Stimulated activated CD8-positive, alpha-beta memory T cell treated with anti-CD3 and anti-CD28 coated beads, Interleukin-15, amount 100 ng/mL, for 48 hours (primary cell): ENCODE measurements at places on chromosomes 16 and 17.

DNA sequence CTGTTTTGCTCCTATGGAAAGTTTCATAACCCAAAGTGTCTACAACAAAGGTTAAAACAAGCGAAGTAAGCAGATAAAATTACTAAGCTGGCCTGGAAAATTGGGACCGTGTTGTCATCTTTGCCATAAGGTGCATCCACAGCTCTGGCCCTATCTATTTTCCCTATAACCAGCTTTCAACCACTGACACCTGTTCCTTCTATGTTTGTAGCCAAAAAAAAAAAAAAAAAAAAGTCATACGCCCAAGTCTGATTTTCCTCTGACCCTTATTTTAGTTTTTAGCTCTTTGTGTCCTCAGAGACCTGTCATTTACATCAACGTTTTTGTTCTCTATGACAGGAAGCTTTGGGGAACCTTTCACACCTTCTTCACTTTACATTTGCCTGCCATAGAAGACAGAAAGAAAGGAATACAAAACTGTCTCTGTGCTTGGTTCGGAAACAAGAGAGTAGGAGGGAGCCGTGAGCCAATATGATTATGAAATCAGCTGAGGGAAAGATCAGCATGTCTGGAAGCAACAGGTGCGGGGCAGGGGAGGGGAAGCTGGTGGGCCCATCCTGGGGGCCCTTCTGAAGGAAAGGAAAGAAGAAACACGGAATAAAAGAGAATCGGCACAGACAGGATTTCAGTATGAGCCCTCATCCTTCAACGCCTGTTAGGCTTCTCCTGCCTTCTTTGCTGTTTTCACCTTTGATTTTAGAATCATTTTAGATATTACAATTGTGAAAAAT is 8.5 kb downstream of the HS3ST3A1 start:
- DNase-seq = no peak

DNA sequence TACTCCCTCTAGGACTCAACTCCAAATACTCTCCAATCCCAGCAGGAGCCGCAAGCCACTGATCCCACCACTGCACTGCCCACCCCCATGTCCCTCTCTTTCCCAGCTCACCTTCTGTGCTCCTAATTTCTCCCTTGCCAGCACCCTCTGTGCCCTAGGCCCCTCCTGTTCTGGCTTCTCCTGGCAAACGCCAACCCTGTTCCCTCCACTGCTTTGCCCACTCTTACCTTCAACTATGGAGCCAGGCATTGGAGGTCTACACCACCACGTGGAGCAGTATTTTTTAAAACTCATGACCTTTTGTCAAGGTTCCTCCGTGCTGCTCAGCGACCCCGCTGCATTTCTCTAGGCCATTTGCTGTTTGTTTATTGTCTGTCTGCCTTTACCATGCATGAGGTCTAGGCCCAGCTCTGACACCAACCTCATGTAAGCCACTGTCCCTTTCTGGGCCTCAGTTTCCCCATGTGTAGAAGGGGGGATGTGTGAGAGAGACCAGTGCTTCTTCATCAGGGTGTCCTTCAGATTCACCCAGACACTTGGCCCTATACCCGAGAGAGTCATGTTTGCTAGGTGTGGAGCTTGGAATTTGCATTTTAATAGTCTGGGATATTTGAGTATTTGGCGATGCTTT is 4.6 kb downstream of the CCDC102A start:
- DNase-seq = no peak

DNA sequence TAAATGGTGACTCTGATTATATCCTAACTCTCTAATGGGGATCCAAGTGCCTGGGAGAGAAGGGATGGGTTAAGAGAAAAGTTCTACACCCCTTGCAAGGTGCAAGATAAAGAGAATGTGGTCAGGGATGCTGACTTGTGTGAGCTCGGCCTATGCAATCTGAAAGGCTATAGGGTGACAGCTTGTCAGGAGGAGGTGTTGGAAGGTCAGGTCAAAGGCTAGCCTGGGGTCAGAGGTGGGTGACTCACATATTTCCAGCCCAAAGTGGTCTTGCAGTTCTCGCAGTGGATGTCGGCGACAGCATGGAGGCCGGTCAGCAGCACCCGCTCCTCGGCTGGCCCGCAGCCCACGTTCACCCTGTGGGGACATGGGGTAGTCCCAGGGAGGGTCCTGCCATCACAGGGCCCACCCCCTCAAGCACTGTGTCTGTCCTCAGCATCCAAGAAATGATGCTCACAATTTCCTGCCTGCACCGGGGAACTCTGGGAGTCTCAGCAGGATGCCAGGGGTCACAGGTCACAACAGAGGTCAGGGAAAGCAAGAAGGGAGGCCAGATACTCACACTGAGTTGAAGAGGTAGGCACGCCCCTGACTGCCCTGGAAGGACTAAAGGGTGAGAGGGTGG is 1.4 kb downstream of the YPEL3 start:
- no peak for DNase-seq

- DNase-seq = no peak
These were observed 47.4 kb upstream of the SMURF2 start for GRCh38 chr17:64709481-64709880.

DNA sequence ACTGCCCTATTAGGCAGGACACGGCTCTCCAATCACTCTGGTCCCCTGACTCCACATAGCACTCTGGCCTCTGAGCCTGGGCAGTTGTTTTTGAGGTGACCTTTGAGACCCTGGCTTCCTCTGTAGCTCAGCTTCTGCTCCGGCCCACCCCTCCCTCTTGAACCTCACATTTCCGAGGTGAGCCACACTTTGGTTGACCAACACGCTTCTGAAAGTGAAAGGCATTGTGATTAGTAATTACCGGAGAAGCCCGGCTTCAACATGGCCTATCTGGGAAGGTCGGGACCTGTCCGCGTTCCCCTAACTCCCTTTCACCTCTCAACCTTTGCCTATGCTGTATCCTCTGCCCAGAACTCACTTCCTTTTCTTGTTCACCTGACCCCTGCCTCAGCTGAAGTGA is 10.3 kb upstream of the ITGAX start:
- DNase-seq = no peak

GRCh38 chr17:74928786-74929185 is 4.7 kb downstream of the OTOP2 start:
- no peak for DNase-seq

- no peak for DNase-seq
These were observed 172.2 kb downstream of the RBFOX1 start for GRCh38 chr16:7504844-7505243.

- no peak for DNase-seq
These were observed 12.1 kb downstream of the THRA start for GRCh38 chr17:40074871-40075200.
